ENCODE measurements at places on chromosomes 4 and X. TPM values are rescaled to one million over a fixed set of nuclear protein-coding genes. Genes with fewer than 3 reads are reported as not detected.

DNA sequence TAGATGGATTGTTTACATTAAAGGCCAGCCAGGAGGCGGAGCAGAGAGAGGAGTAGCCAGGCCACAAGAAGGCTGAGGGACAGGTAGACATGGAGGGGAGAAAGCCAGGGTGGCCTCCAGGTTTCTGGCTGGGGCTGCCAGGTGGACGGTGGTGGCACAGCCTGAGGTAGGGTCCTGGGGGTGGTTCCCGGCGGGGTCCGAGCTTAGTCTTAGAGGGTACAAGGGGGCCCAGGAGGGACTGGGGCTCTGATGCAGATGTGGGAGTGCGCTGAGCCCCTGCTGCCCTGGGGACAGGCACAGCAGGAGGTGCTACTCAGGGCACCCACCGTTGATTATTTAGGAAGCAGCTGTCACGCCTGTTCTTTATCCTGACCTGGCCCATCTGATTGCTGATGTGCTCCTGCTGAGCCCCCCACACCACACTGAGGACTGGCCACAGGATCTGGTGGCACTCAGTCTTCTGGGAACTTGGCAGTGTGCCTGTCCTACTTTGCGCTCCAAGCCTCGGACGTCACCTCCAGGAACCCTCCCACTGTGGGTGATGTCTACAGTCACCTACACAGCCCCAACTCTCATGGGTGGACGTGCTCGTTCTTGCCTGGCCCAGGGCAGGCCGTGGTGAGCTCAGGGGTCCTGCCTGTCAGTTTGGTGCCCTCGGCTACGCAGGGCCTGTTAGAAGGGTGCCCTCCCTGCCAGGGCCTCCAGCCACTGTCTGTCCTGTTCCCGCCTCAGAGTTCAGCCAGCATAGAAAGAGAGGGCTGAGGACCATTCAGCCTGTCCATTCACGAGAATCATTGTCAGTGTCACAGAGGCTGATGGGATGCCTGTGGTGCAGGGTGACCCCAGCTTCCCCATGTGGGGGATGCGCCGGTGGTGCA lies 12.0 kb downstream of the WFS1 start:
- H3K27ac ChIP-seq = peak overlapping the region; percentile 62
- H3K27me3 ChIP-seq = no peaks in the 10 kb centered on the region
- peak; percentile 42 for DNase-seq
- peaks cover 36% of the 10 kb centered on the region for H3K4me1 ChIP-seq
- no peak overlapping the region for H3K4me3 ChIP-seq

Gene CLGN
- 3.4 TPM for total RNA-seq

GRCh38 chr4:79922011-79922410 lies 151.0 kb downstream of the ANTXR2 start:
- no peaks in the 10 kb centered on the region for H3K36me3 ChIP-seq
- no peak overlapping the region for H3K27ac ChIP-seq

DNA sequence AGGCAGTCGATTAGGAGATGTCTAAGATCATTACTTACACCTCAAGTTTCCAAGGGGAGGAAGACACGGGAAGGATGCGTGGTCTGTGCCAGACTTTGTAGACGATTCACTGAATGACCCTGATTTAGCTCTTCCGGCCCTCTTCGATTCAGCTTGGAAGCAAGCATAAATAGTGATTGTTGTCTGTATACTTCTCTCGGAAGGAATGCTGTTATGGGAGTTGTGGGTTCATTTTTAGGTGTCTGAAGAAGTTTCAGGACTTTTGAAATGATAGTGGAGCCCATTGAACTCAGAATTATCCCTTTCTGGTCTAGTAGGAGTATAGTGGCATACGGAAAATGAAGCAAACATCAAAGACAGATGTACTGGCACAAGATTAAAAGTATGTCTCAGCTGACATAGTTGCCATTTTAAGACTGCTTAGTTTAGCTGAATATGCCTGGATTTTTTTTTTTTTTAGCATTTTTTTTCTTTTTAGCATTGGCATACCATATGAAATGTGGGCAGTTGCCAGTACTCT lies 1.0 kb upstream of the ANKRD17 start:
- DNase-seq = no peak
- no peaks in the 10 kb centered on the region for H3K36me3 ChIP-seq
- H3K4me1 ChIP-seq = peaks cover 21% of the 10 kb centered on the region

DNA sequence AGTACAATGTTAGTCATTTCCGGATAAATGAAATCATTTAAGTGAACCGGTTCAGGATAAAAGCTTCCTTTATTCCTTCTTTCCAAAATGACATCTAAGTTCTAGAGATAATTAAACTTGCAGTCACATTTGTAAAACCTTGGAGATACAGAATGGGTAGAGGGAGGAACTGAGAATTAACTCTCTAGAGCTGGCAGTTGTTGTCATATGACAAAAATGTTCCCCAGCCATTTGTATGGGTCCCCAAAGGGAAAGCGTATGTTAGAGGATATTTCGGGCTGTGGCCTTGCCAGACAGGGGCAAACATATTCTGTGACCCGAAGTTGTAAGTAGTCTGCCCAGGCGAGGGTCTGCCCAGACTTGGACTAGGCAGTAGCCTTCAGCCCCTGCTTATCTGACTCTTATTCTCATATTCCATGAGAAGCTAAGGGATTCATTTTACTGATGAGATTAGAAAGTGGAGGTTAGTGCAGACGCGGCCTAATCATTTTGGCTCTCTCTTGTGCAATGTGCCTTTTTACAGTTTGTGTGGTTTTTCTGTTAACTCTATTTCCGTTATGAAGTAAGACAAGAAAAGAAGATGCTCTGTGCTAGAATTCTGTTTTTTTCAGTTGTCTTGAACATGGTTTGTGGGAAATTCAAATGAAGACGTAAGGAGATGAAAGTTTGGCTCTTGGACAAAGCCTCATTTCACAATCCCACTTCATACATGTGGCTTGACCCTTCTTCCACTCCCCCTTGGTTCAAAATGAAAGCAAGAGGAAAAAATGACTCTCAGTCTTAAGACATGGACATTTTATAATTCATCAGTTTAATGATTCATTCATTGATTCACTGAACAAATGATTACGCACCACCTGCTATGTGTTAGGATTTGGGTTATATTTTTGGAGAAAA lies 2394.2 kb upstream of the AGA start:
- H3K4me3 ChIP-seq = no peak overlapping the region
- H3K27ac ChIP-seq = no peak overlapping the region
- peak; percentile 76 for DNase-seq
- H3K27me3 ChIP-seq = no peaks in the 10 kb centered on the region

GRCh38 chr4:95178938-95179337 lies 369.8 kb downstream of the UNC5C start:
- no peak overlapping the region for H3K4me3 ChIP-seq
- DNase-seq = no peak
- no peak overlapping the region for H3K27ac ChIP-seq
- no peaks in the 10 kb centered on the region for H3K27me3 ChIP-seq
- H3K4me1 ChIP-seq = no peaks in the 10 kb centered on the region

DNA sequence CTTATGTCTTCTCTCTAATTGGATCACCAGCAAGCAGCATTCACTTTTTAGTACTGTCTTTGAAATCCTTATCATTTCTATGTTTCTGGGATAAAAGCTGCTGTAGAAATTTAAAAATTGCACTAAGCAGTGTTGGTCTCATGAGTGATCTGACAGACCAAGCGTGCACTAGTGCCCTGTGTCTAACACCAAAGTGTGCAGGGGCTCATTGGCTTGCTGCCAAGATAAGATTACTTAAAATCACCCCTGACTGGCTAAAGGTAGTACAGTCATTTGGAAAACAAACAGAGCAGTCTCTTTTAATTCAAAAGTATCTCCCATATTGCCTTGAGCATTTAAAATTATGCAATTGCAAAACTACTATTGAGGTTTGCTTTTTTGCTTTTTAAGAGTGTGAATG lies 304.6 kb downstream of the ARAP2 start:
- no peaks in the 10 kb centered on the region for H3K36me3 ChIP-seq
- DNase-seq = no peak
- H3K27ac ChIP-seq = no peak overlapping the region
- no peak overlapping the region for H3K4me3 ChIP-seq
- no peaks in the 10 kb centered on the region for H3K4me1 ChIP-seq

DNA sequence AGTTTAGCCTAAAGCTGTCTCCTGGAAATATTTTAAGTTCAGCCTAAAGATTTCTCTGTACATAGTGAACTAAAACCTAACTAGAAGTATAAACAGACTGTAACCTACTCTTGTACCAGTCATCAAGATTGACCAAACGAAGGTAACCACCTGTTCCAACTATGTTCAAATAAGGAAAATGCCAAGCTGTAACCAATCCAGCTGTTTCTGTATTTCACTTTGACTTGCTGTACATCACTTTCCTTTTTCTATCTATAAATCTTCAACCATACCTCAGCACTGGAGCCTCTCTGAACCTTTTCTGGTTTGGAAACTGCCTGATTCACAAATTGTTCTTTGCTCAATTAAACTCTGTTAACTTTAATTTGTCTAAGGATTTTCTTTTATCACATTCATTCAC lies 3.1 kb upstream of the CYSLTR1 start:
- no peak overlapping the region for H3K27ac ChIP-seq
- DNase-seq = no peak
- no peaks in the 10 kb centered on the region for H3K36me3 ChIP-seq
- no peaks in the 10 kb centered on the region for H3K27me3 ChIP-seq
- H3K4me3 ChIP-seq = no peak overlapping the region

Gene MAGIX
- 15.2 TPM for total RNA-seq

- H3K4me3 ChIP-seq = no peak overlapping the region
- no peak overlapping the region for H3K27ac ChIP-seq
- no peak for DNase-seq
- H3K36me3 ChIP-seq = peaks cover 3% of the 10 kb centered on the region
- no peaks in the 10 kb centered on the region for H3K4me1 ChIP-seq
Measured at GRCh38 chr4:169147191-169147590, 123.6 kb downstream of the SH3RF1 start.

- no peak overlapping the region for H3K4me3 ChIP-seq
- no peaks in the 10 kb centered on the region for H3K36me3 ChIP-seq
- H3K27me3 ChIP-seq = peaks cover 14% of the 10 kb centered on the region
- no peak for DNase-seq
- no peak overlapping the region for H3K27ac ChIP-seq
Measured at GRCh38 chrX:99301990-99302389, 1108.1 kb downstream of the PCDH19 start.

Gene STATH
- total RNA-seq = not detected

DNA sequence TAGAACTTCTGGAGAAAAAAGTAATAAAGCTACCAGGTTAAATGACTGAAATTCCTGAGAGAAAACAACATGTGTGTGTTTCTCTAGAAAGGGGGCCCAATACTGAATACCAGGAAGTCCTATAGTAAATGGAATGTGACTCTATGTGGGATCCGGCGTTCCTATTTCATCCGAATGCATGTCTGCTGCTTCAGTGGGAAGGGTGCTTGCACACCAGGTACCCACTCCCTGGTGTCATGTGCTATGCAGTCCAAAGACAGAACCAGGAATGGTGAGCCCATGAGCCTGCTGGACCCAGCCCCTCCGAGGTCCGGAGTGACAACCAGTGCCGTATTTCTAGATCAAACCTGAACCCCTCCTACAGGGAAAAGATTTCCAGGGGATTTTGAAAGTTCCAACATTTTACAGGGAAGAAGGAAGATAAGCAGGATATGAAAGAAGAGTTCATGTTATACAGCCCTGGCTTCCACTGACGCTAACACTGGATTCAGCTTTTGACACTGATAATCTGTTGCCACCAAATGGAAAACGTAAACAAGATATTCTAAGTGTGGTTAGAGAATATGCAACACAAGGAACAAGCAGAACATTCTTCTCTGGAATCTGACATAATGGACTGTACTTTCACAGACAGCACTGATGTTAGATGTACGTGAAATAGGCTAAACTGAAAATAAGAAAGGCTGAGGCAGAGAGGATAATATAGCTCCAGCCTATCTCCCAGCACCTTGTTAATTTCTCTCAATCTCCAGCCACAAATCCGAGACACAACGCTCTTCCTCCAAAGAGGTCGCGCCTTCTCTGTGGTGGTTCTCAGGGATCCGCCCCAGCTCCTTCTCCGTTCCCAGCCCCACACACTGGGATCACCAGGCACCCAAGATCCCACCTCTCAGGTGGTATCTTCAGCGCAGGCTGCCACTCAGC lies 725 bp upstream of the CXCL1 start:
- H3K4me3 ChIP-seq = peak overlapping the region; percentile 55
- DNase-seq = peak; percentile 11
- no peaks in the 10 kb centered on the region for H3K36me3 ChIP-seq
- no peaks in the 10 kb centered on the region for H3K4me1 ChIP-seq

- no peak overlapping the region for H3K27ac ChIP-seq
- peaks cover 3% of the 10 kb centered on the region for H3K4me1 ChIP-seq
- H3K36me3 ChIP-seq = peaks cover 12% of the 10 kb centered on the region
- no peak for DNase-seq
- H3K4me3 ChIP-seq = no peak overlapping the region
Measured at GRCh38 chr4:102809691-102810090, 17.7 kb downstream of the UBE2D3 start.

GRCh38 chrX:103640401-103641155 lies 11.8 kb downstream of the TCEAL1 start:
- H3K36me3 ChIP-seq = no peaks in the 10 kb centered on the region
- H3K27ac ChIP-seq = no peak overlapping the region
- DNase-seq = no peak
- peaks cover 27% of the 10 kb centered on the region for H3K27me3 ChIP-seq

Gene ETDA
- total RNA-seq = not detected

DNA sequence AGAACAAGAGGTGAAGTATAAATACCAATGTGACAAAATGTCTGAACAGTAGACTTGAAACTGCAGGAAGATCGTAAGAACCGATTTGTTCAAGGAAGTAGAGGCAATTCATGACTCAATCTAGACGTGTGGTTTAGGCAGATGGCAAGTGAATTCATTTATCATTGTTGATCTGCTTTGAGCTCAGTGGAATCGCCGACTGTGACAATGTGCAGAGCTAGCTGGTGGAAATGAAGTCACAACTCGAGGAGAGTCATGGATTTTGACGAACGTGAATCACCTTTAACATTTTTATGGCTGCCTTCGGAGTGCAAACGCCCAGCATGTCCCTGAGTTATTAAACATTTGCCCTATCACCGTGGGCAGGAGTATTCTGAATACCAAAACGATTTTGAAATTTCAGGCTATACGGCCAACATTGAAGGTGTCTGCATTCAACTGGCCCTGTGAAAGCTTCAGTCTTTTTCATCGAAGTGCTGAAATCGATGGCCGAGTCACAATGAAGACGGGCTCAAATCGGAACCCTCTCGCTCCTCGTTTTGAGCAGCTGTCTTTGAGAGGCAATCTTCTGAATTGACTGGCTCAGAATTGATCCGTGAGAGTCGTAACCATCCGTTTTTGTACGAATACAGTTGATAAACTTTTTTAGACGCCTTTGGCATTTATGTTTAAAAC lies 689 bp upstream of the OGT start:
- no peak for DNase-seq
- H3K27ac ChIP-seq = peak overlapping the region; percentile 92
- no peaks in the 10 kb centered on the region for H3K27me3 ChIP-seq
- no peak overlapping the region for H3K4me3 ChIP-seq
- H3K36me3 ChIP-seq = no peaks in the 10 kb centered on the region

Gene ACTRT1
- not detected for total RNA-seq

DNA sequence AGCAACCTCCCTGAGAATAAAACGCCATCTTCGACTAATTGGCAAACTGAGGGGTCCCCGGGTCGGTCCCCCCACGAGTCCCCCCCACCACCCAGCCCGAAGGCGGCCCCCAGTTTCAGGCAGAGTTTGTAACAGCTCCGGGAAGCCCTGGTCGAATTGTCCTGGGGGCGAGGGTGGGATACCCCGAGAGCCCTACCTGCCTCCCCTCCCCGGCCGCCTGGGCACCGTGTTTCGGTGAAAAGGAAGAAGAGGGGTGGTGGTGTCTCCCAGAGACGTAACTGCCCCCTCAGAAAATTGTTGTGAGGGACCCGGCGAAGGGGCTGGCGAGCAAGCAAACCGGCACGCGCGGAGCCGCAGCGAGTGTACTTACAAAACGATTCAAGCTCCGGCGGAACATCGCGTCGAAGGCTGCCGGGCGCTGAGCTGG lies 1.2 kb downstream of the ATP11C start:
- DNase-seq = no peak
- H3K27ac ChIP-seq = peak overlapping the region; percentile 86
- no peaks in the 10 kb centered on the region for H3K36me3 ChIP-seq
